ENCODE measurements at places on chromosomes 13 and 19.

DNA sequence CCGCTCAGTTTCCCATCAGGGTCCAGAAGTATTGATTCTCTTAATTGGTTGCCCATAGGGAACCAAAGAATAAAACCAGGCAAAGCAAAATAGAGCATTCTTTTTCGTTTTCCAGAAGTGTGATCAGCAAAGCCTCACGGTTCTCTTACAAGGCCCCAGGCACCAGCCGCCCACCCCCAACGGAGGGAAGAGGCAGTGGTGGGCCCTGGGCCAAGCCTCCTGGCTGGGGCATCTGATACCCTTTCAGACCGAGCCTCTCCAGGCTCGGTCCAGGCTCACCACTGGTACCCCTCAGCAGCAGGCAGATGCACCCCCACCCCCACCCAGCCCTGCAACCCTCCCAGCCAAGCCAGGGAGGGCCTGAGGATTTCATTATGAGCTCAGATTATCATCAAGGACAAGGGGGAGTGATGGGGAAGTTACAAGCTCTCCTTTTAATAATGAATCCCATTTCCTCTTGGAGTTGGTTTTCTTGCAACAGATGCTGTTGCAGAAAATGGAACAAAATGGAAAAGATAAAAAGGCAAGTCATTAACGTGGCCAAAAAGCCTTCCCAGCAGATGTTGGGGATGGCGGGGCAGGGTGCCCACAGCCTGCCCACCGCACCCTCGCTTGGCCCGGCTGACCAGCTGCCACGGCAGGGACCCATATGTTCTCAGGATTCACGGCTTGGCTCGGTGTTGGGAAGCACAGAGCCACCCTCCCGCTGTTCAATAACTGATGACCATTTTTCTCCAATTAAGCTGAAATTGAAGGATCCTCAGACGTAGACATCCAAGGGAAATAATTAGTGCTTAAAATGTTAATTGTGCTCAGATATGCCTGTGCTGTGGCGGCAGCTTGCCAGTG is 45.9 kb upstream of the KCTD15 start:
- no peak for DNase-seq

GRCh38 chr13:97127842-97128241 is 94.3 kb upstream of the MBNL2 start:
- DNase-seq = no peak

DNA sequence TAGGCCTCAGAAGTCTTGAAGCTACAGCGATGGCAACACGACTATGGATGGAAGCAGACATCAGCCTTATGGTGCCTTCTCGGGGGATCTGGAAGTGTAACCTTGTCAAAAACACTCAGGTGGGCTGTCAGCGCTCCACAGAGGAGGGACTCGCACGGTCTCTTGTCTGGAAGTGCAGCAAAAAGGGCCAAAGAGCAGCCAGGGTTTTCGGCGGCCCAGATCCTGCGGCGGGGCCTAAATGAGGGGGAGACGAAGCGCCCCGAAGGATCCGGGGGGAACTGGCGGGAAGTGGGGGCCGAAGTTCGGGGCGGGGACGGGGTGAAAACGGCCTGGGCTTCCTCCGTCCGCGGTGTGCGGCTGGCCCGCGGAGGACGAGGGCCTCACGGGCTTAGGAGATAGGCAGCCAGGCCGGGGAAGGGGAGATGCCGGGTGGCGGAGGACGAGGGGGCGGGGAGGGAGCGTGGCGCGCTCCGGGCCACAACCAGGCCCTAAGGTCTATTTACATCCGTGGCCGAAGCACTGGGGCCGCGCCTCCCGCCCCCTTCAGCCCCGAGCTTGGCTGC is 637 bp downstream of the RANBP3 start:
- no peak for DNase-seq

DNA sequence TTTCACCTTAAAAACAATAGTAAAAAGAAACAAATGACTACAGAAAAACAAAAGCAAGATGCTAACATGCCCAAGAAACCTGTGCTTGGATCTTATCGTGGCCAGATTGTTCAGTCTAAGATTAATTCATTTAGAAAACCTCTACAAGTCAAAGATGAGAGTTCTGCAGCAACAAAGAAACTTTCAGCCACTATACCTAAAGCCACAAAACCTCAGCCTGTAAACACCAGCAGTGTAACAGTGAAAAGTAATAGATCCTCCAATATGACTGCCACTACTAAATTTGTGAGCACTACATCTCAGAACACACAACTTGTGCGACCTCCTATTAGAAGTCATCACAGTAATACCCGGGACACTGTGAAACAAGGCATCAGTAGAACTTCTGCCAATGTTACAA is 6.0 kb downstream of the CKAP2 start:
- DNase-seq = no peak

DNA sequence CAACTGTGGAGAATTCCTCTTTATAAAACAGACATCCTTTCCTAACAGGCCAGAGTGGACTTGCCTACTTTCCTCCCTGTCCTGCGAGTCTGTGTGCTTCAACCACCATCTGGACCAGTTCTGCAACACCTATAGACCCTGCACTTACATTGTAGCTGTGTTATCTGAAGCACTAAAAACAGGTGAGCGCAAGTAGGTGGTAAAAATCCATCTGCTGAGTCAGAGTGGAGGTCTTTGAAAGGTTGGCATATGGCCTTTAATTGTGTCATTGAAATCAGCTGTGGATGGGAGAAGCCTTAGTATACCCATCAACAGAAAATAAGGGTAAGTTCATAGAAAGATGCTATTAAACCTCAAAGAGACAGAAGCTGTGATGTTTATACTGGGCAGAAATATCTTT is 7.6 kb upstream of the NALCN start:
- no peak for DNase-seq

DNA sequence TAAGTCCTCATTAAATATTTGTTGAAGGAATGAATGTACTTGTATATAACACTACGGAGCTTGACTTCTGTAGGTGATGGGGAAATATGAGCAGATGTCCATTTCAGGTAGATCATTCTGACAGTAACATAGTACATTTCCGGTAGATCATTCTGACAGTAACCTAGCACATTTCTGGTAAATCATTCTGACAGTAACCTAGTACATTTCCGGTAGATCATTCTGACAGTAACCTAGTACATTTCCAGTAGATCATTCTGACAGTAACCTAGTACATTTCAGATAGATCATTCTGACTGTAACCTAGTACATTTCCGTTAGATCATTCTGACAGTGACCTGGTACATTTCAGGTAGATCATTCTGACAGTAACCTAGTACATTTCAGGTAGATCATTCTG is 2.5 kb downstream of the PHF11 start:
- no peak for DNase-seq

- no peak for DNase-seq
Observed at GRCh38 chr13:112642090-112642460, 47.8 kb upstream of the ATP11A start.

DNA sequence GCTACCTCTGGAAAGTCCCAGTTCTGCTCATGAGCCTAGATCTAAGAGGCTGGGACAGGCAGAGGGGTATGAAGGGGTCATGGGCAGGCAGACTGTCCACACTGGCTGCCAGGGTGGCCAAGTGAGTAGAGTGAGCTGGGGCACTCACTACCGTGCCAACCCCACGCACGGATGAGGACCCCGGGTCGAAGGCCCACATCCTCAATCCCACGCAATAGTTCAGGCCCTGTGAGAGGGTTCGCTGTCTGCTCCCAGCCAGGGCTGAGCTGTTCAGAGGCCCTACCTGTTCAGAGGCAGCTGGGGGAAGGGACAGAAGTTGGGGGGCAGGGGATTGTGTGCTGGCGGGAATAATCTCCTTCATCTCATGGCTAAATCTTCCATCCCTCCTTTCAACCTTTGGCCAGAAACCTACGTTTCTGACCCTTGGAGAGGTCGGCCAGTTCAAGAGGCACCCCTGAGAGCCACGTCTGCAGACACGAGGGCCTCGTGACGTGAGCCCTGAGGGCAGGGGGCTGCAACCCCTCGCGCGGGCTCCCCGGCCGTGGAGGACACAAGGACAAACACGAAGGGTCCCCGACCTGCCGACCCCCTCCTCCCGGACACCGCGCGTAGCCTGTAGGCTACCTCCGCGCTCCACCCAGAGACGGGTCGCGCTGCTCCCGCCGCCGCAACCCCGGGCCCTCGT is 1.0 kb upstream of the RPS5 start:
- no peak for DNase-seq

DNA sequence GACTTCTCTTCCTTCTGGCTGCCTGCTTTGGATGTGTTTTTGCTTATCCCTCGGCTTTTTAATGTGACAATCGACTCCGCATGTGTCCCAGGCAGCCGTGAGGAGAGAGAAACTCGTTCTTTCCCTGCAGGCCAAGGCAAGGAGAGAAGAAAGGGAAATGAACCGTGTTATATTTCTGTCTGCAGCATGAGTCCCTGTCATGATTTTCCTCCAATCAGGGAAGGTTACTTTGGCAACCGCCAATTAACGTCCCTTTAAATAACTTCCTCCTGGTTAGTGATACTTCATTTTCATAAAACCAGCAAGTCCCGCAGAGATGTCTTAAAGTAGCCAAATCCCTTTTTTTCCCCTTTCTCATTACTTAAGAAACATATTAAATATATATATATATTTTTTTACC is 42.6 kb downstream of the RFC3 start:
- no peak for DNase-seq

DNA sequence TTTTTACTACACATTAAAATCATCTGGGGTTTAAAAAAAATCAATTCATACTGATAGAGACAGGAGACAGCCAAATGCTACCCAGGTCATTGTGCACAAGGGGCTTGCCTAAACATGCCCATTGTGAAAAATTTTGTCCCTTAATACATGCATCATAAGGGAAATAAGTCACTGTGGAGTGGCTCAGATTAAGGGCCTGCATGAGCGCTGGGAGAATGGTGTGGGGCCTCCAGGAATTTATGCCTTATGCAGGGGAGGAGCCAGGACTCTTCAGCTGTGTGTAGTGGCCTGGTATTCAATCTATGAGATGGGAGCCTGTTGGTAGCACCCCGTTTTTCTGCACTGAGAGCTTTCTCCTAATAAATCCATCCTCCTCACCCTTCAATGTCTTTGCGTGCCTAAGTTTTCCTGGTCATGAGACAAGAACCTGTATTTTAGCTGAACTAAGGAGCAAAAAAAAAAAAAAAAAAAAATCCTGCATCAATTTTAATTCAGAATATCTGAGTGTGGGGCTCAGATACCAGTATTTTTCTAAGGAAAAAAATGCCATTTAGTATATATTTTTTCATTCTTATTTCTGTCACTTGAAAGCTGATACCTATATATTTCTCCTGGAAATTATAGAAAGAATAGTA is 997.6 kb upstream of the ATXN8OS start:
- DNase-seq = no peak

DNA sequence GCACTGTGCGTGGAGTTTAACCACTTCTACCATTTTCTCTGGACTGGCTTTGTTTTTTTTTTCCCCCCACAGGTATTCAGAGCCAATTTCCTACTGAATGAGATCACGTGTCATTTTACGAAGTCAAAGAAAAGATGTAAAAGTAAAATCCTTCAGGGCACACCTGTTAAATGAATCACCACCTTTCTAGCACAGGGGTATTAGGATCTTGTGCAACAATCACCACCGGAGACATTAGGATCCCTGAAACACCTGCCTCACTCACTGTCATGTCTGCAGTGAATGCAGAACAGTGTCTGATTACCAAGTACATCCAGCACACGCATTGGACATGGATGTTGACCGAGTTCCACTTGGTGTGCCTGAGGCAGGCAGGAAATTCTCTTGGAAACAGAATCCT is 17.2 kb downstream of the BRD4 start:
- DNase-seq = no peak

DNA sequence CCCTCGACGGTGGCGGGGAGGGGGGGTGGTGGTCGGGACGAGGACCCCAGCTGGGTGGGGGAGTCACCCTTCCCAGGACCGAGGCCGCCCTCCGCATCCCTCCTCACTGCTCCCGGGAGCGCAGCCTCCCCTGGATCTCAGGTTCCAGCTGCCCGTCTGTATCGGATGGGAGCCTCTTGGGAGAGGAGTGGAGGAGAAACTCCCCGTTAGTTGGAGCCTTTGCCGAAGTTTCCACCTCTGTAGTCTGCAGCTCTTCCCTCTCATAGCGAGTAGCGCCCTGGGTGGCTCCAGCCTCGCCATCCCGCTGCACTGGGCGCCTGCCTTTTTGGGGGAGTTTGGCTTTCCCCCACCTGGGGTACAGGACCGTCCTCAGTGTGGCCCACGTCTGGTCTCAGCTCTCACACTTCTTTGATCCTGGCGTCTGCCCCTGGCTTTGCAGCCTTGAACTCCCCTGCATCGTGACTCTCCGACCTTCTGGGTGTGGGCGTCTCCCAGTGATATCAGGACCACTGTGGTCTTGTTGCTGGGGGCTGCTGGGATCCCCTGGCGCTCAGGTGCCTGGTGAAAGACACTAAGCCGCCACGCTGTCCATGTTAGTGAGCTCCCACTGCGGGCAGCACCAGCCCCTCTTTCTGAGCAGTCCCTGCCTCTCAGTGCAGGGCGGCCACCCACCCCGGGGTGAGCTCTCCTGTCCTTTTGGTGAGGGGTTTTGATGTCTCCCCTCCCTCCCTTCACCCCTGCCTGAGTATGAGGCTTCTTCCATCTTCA is 1.1 kb downstream of the CNOT3 start:
- no peak for DNase-seq

GRCh38 chr19:54255105-54255775 is 1.8 kb downstream of the LILRB5 start:
- DNase-seq = no peak

GRCh38 chr13:27921421-27921960 is 1.7 kb downstream of the PDX1 start:
- DNase-seq = no peak

DNA sequence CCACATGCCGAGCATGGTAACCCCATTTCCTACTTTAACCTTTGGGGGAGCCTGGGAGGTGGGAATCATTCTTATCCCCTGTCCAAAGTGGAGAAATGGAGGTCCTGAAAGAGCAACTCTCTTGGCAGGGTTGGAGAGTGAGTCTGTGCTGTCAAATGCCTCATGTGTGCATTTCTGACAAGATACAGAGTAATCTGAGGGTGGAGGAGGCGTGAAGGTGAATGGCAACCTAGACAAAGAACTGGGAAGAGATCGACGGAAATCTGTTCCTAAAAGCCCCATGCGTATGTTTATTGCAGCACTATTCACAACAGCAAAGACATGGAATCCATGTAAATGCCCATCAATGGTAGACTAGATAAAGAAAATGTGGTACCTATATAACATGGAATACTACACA is 63.8 kb upstream of the USP29 start:
- no peak for DNase-seq

DNA sequence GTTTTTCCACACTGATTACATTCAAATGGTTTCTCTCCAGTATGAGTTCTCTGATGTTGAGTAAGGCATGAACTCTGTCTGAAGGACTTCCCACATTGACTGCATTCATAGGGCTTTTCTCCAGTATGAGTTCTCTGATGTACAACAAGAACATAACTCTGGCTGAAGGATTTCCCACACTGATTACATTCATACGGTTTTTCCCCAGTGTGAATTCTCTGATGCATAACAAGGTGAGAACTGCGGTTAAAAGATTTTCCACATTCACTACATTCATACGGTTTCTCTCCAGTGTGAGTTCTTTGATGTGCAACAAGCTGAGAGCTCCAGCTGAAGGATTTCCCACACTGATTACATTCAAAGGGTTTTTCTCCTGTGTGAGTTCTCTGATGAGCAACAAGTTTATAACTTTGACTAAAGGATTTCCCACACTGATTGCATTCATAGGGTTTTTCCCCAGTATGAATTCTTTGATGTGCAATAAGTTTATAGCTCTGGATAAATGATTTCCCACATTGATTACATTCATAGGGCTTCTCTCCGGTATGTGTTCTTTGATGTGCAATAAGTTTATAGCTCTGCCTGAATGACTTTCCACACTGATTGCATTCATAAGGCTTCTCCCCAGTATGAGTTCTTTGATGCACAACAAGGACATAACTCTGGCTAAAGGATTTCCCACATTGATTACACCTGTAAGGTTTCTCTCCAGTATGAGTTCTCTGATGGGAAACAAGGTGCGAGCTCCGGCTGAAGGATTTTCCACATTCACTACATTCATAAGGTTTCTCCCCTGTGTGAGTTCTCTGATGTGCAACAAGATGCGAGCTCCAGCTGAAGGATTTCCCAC is 23.5 kb downstream of the ZNF180 start:
- no peak for DNase-seq

Data from vagina (tissue), 2 donors.